GM23338 (cell line): ENCODE measurements at places on chromosomes 7 and 10.

- no peak for DNase-seq
These were observed 33.7 kb upstream of the CXCL12 start for GRCh38 chr10:44418637-44419036.

DNA sequence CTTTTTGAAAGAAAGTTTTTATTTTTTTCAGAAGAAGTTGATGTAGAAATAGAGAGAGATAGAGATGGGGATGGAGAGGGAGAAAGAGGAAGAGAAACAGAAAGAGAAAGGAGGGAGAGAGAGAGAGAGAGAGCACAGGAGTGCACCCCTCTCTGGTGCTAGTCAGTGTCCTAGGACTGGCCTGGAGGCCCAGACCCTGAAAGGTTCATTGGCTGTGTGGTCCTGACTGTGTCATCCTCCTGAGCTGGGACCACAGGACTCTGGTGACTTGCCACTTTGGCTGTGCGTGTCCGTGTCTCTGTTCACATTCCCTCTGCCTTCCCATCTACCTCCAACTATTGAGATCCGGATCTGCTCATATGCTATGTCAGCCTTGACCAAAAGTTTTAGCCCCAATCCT lies 62.1 kb upstream of the SHH start:
- no peak for DNase-seq

DNA sequence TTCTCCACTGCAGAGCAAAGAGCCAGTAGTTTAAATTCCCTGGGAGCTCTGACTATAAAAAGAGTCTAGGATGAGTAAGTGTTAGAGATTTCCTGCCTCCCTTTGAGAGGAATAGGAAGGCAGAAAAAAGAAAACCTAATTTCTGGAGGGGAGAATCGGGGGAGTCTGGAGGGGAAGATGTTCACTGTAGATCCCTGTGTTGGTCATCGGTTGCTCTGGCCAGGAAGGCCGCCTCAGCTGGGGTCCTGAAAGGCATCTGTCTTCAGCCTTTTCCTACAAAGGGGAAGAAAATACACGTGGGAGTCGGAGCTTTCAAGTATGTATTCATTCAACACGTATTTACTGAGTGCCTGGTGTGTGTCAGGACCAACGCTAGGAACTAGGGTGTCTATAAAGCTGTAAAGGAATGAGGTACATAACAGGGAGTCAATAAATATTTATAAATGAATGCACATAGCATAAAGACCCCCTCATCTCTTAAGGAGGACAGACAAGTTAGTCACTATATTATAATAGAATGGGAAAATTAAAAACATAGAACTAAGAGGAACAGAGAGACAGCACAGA lies 101.1 kb downstream of the ICA1 start:
- DNase-seq: no peak

DNA sequence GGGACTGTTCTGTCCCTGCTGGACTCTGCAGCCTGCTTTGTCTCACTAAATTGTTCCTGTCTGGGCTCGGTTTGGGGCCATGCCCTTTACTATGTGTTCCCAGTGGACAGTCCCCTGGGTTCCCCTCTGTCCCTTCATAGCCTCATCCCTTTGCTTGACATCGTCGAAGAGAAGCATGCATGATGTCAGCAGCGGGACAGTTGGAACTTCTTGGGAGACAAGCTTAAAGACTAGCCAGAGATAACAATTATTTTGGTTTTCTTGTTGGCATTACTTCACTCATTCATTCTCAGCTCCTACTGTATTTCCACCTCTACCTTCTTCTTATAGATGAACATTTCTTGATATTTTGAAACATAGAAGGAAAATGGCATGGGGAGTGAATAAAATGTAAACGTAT lies 2.7 kb downstream of the EPHB6 start:
- no peak for DNase-seq

DNA sequence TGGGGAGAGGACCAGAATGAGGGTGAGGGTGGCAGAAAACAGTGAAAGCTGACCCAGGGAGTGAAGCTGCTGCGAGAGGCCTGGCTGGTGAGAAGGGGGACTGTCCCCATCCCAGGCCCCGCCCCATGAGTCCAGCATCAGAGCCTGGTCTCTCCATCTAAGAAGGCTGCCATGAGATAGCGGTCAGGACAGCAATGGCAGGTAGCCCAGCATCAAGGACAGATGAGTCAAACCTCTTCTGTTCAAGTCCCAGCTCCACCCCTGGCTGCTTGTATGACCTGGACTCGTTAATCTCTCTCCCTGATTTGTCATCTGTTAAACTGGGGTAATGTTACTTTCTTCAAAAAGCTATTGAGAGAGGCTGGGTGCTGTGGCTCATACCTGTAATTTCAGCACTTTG lies 22.2 kb downstream of the GPNMB start:
- DNase-seq: no peak

- DNase-seq: no peak
These were observed 51.9 kb downstream of the DDC start for GRCh38 chr7:50513166-50513871.

- DNase-seq: no peak
These were observed 7.7 kb downstream of the RHEB start for GRCh38 chr7:151511946-151512345.

DNA sequence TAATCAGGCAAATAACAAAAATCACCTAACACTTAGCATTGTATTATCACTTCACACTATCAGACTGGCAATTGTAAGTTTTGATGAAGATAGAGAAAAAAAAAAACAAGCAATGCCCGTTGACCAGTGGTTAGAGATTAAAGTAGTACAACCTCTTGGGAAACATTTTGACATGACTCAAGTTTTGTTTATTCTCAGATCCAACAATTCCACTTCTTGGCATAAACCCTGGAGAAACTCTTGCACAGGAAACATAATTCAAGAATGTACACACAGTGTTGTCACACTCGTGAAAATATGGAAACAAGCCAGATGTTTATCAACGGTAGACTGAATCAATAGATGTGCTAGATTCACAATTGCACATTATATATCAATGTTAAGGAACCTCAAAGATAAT lies 37.2 kb downstream of the FRMD4A start:
- no peak for DNase-seq

- DNase-seq: no peak
These were observed 503.0 kb upstream of the FOXK1 start for GRCh38 chr7:4178916-4179687.

DNA sequence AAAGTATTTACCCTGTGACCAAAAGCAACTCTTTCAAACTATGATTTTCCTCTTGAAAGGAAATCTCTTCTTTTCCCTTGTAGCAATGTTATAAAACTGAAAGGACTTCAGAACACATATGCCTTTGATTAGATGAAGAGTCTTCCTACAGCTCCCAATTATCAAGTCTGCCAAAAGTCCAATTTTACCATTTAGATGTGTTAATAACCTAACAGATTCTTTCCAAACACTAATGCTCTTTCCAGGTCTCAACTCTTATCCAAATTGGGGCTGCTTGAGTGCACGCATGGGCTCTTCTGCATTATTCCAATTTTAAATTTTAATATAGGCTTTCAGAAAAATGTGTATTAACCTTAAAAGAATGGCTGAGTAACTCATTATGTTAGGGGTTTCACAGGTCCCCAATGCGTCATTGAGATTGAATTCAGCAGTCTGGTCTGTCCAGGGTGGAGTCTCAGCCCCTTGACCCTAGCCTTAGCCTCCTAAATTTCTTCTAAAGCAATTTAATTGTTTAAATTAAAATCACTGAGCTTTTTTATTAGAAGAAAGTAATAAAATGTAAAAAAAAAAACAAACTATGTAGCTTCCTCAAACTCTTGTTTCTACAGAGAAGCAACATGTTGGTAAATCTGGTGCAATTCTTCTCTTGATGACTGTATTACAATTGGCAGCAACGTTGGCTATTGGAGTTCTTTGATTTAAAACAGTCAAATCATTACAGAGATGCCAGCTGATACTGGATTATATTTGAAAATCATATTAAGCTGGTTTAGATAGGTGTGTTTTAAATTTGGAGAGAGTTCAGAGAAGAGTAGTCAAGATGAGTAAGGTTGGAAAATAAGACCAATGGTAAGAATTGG lies 170.4 kb downstream of the DKK1 start:
- no peak for DNase-seq

DNA sequence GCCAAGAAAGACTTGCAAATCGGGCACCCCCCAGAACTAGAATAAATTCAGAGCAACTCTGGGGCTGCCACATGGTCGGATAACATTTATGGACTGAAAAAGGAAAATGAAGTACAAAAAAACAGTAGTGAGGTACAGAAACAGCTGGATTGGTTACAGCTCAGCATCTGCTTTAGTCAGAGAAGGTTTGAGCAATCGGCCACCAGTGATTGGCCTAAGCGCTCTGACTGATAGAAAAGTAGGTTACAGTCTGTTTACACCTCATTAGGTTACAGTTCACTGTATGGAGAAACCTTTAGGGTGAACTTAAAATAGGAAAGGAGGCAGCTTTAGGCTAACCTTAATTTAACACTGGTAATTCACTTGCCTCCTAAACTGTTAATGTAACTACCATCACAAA lies 102.0 kb upstream of the DKK1 start:
- DNase-seq: peak; percentile 26

DNA sequence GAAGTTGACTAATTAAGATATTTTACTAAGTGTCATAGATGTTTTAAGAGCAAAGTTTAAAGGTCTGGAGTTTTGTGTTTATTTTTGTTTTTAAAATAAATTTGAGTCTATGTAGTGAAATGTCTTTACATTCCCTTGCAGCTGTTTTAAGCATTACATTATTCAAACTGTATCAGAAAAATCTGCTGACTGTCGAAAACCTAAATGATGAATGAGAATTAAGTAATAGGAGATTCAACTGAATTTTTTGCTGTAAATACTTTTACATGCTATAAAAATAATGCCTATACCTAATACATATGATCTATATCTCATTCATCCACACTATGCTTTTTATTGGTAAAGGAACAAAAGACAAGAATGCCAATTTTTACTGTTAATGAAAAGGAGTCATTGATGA lies 227.2 kb downstream of the CSTF2T start:
- no peak for DNase-seq

DNA sequence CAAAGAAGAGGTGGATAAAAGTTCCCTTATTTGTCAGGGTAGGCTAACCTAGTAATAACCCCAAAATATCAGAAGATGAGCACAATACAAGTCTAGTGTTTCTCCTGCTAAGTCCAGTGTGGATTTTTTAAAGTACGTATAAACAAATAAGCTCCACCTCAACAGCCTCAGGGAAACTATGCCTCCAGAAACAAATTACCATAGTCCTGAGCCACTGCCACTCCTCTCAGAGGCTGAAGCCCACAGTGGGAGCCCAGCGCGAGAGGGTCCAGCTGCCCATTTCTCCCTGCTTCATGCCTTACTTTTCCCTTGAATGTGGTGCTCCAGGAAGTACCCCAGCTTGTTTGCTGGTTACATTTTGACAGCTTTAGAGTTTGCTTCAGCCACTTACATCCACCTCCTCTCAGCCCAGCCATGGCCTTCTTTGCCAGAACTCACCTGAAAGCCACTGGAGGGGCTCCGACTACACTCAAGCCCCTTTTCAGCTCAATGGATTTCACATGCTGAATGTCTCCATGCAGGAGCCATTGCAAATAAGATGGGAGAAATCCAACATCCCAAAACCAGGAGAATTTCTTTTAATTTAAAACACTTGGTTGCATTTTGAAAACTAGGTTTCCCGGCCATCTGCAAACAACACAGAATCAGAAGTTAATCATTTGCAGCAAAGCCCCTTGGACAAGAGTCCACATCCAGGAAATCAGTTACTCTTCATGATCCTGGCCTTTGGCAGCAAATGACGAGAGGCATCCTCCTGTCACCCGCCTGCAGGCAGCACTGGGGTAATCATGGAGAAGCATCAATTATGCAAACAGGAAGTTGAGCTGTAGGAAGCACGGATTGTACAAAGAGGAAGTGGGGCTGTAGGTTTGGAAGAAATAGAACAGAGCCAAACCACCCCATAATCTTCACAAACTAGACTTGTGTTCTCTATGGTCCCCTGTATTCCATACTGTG lies 138.1 kb downstream of the HERPUD2 start:
- DNase-seq: no peak

DNA sequence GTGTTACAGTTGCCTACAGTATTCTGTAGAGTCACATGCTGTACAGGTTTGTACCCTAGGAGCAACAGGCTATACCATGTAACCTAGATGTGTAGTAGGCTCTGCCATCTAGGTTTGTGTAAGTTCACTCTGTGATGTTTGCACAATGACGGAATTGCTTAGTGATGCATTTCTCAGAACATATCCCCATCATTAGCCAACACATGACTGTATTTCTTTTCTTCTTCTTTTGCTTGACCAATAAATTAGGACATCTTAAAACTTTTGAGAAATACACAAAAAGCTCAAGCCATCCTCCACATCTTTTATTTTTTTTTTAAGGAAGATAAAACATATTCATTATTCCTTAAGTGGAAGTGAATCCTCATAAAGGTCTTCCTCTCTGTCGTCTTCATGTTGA lies 5.4 kb upstream of the PFKFB3 start:
- no peak for DNase-seq

DNA sequence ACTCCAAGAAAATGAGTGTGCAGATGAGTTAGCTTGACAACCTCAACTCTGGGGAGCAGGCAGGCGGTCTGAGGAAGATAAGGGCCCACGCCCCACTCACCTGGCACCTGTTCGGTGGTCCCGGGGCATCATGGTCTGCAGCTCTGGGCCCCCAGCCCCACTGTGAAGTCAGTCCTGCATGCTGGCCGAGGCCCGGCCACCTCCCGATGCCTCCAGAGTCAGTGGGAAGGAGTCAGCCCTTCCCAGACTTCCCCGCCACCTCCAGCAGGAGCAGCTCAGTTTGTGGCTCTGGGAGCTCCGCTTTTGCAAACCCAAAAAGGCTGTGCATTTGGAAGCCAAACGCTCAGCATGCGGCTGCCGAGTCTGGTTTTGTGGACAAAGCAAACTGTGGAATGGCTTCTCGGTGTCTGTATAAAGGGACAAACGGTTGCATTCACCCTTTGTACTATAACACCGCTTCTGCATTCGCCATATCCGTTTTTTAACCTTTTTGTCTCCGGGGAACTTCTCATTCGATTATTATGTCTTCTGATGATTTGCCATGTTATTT lies 167.3 kb downstream of the CCDC3 start:
- DNase-seq: no peak

DNA sequence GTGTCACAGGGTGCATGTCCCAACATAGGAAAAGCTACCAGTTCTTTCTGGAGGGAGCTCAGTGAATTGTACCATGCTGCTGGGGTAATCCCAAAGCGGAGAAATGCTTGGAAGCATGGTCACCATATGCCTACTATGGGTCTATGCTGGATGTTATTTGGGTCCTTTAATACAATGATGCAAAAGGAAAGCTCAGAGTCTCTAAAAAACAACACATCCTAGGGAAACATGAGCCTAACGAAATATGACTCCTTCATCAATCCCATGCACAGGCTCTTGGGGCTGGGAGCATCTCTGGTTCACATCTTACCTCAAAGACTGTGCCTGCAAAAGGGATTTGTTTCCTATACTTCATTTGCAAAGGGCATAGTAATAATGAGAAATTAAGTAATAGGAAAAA lies 65.2 kb downstream of the CUBN start:
- DNase-seq: peak; percentile 17

DNA sequence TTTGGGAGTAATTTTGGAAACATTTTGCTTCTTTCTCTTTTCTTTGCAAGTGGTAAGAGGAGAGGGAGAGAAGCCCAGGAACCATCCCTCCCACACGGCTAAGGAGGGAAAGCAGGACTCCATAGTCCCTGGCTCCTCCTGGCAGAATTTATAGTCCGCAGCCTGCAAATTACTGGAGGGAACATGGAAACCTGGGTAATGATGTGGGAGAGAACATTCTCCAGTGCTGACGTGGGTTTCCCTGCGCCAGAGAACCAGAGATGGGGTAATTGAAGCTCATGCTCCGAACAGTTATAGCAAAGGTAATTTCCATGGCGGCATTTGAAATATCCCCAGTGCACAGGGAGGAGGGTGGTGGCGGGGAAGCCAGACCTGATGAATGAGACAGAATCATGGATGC lies 320.4 kb downstream of the RPS24 start:
- DNase-seq: no peak

GRCh38 chr10:5447611-5448071 lies 35.3 kb downstream of the NET1 start:
- no peak for DNase-seq
